NCI-H1436 (cell line): ENCODE measurements at places on chromosomes 1 and 21.

DNA sequence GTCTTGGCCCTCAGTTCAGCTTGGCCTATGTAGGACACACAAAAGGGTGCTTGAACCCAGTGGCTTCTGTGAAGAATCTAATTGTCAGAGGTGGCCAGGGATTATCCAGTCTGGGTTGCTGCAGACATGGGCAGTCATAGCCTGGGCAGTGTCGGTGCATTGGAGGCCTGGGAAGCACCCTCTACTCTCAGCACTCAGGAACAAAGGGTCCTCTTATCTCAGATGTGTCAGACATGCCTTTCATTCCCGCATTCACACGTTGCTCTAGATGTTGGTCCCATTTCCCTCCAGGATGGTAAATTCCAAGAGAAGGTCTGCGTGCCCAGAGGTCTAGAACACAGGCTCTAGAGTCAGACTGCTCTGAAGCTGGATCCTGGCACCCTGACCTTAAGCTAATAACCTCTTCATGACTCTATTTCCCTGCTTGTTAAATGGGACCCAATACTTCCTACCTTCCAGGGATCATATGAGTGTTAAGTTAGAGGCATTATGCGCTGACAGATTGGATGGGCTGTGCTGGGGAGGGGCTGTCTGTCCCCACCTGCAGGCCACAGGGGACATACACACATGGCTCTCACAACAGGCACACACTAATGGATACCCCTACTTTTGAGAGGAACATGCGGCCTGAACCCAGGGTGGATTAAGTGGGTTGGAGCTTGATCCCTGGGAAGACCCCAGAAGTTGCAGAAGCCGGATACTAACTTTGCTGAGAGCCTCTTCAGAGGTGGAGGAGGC, 16.5 kb upstream of the EDN2 start:
- DNase-seq, result no peak

GRCh38 chr1:167412072-167412471, 106.3 kb downstream of the CD247 start:
- DNase-seq, result peak; percentile 79

GRCh38 chr21:27555996-27556395, 589.1 kb upstream of the ADAMTS5 start:
- no peak for DNase-seq

GRCh38 chr1:89721351-89721750, 88.4 kb downstream of the LRRC8C start:
- DNase-seq, result no peak

GRCh38 chr1:87513255-87513654, 184.6 kb downstream of the LMO4 start:
- no peak for DNase-seq

GRCh38 chr1:38138498-38139233, 92.1 kb upstream of the POU3F1 start:
- DNase-seq, result no peak

DNA sequence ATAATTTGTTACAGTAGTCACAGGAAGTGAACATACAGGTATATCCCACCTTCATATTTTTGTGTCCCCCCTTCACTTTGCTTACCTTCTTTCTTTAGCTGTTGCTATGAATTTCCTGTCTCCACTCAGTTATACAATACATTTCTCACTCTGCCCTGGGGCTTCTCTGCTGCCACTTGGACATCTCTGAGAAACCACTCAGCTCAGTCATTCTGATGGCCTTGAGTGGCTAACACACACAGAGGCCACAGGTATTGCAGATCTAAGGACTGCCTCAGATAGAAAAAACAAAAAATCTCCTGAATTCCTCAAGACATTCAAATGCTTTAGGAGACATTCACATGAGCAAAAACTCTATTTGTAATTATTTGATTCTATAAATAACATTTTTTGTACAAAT, 87.7 kb downstream of the OLFM3 start:
- DNase-seq, result no peak

DNA sequence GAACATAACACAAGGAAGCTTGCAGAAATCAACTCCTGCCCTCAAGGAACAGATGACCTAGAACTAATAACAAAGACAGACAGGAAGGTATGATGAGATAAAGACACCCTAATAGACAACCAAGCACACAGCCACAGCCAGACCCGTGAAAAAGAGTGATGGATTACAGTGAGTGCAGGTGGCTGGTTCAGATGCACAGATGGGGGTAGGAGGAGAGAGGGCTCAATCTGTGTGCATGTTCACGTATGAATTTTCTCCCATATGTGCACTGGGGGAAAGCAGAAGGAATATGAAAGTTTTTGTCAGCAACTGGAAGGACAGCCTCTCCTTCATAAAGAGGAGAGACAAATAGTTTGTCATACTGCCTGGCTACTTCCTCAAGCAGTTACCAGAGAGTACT, 367.1 kb downstream of the PBX1 start:
- no peak for DNase-seq
